ENCODE measurements at places on chromosomes 1 and 21.

DNA sequence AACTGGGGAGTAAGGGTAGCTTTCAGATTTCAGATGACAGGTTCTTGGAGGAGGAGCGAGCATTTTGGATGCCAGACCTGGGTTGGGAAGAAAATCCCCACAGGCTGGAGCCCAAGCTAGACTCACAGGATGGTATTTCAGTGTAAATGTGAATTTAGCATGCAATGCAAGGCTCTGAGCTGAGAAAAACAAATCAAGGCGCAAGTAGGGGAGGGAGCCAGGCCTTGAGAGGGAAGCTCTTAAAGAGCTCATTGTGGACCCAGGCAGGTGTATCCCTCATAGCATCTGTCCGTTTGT lies 386.1 kb downstream of the MATN1 start:
- no peak for DNase-seq

- DNase-seq = no peak
Measured at GRCh38 chr1:26555550-26555981, 26.0 kb downstream of the RPS6KA1 start.

DNA sequence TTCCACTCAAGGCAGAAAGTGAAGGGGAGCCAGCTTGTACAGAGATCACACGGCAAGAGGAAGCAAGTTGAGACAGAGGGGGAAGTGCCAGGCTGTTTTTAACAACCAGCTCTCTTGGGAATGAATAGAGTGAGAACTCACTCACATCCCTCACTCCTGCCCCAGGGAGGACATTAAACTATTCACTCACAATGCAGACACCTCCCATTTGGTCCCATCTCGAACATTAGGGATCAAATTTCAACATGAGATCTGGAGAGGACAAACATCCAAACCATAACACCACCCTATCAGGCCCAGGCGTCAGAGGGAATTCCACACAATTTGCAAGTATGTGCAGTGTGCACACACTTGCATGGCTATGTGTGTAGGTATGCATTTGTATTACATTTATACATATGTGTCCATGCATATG lies 62.7 kb downstream of the DMAP1 start:
- DNase-seq = no peak

GRCh38 chr1:25818569-25818968 lies 1.2 kb upstream of the MTFR1L start:
- DNase-seq = no peak

DNA sequence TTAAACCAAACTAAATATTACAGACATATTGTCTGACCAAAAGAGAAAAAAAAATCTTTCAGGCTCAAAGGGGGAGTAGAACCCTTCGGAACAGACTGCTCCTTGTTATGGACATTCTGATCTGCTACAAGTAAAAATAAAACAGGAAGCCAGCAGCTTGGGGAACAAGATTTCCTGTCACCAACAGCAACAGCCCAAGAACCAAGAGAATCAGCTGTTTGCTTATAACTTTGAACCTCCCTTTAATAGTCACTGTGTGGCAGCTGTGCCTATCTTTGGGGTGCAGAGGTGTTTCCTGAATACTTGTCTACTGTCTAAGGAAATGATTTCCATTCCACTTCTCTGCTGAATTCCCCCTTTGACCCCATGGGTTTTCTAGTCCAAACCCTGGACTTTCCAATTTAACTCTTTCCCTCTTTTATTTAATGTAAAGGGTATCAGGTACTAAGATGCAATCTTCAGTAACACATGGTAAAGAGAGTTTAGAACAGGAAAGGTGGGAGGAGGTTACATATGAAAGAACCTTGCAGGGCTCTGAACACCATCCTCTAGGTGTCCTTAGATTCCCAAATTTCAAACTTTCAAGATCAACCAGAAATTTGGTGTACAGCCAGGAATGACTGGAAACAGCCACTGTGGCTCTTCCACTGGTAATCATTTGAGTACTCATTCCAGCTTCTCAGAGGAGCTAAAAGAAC lies 38.6 kb downstream of the GPR3 start:
- peak; percentile 58 for DNase-seq

DNA sequence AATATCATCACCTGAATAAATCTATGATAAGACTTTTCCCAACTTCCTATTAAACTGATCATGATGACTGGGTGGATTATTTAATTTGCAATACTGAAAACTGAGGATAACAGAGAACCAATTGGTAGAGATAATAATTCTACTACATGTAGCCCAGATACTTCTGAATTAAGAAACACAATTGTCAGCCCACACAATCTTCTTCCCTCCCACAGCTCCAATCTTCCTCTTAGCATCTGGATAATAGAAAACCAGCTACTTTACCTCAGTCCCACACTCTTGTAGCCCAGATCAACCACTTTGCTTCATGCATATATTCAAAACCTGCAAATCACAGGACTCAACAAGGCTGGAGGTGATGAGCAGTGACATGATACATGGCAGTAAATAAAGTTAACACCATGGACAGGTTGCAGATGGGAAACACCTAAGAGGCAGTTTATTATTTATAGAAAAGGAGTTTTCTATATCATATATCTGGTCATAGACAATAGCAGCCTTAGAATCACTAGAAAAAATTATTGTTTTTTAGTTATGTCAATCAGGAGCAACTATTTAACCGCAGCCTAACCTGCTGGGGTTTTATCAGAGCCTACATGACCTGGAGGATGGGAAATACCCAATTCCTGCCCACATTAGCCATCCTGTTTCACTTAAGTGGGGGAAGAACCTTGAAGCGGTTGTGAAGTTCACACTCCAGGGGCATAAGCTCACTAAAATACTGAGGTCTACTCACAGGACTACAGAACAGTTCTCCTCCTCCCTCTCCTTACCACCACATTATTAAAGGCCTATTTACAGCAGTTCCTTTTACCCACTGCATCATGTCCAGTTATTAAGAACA lies 16.7 kb downstream of the FRRS1 start:
- DNase-seq = no peak

- no peak for DNase-seq
Measured at GRCh38 chr1:91697416-91697815, 188.5 kb downstream of the TGFBR3 start.

- DNase-seq = no peak
Measured at GRCh38 chr1:83100133-83100532, 898.8 kb downstream of the TTLL7 start.

DNA sequence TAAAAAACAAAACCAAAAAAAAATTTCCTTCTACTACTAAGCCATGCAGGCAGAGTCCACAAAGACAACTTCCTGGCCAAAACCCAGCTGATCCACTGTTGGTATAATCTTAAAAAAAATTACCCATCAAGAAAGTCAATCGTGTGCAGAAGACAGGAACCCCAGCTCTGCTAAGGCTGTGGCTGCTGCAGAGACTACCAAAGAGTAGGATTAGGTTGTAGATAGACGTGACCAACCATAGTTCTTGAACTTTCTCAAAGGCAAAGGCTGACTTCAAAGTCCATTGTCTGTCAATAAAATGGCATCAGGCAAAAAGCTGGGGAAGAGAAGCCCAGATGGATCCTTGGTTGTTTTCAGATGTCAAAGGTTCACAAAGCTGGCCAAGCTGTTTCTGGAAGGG lies 3.4 kb downstream of the PSMB4 start:
- no peak for DNase-seq

GRCh38 chr21:38126666-38127303 lies 130.0 kb upstream of the KCNJ15 start:
- DNase-seq = peak; percentile 71

DNA sequence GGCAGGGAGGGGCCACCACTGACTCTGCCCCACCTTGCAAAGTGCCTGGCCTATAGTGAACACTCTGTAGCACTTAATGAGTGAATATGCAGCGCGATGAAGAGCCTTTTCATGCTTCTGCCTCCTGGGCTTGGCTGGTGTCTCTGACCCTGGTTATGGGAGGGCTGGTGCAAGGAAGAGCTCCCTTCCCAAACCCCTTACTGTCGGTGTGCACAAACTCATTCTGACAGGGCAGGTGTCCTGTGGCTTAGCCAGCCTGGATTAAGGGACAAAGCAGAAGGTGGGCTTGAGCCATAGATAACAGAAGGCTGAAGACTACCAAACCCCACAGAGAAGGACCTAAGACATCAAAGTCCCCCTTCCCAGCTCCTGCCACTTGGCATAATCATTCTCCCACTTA lies 2.0 kb upstream of the NCMAP start:
- no peak for DNase-seq

DNA sequence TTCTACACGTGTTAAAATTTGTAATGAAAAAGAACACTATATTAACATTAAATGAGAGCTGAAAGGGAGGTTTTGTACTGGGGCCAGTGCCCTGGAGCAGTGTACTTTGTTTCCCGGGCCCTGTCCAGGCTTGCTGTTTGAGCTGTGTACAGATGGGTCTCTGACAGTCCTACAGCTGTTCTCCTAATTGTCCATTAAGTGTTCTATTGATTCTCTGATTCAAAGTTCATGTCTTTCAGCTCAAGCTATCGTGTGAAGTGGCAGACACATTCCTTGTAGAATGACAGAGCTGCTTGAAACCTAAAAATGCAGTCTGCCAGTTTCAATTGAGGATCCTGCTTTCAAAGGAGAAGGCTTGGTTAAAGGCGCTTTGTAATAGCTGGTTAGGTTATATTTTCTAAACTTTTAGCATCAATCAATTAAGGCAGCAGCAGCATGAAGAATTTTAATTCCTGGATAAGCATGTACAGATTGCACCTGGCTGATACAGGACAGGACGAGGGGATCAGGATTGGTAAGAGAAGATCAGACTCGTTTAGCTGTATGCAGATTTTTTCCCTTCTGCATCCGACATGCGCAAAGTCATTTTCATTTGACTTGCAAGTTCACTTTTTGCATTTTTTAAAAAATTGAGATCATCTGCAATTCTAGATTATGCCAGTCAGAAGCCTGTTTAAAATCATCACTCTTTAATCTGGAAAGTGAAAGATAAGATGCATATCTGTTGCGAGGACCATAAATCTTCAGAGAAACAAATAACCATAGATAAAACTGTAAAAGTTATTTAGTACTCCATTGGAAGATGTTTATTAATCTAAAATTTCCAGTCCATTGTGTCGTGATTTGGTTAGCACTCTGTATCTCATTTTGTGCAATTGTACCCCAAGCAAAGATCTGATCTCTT lies 98.5 kb downstream of the ATG4C start:
- DNase-seq = no peak

Data from G401 (cell line).